Left lobe of liver (tissue), 2 donors: ENCODE measurements at places on chromosomes 5 and 9.

GRCh38 chr5:180259260-180259611 is 32.6 kb downstream of the MAPK9 start:
- DNase-seq: no peak

GRCh38 chr5:173873306-173873922 is 14.7 kb upstream of the CPEB4 start:
- no peak for DNase-seq

DNA sequence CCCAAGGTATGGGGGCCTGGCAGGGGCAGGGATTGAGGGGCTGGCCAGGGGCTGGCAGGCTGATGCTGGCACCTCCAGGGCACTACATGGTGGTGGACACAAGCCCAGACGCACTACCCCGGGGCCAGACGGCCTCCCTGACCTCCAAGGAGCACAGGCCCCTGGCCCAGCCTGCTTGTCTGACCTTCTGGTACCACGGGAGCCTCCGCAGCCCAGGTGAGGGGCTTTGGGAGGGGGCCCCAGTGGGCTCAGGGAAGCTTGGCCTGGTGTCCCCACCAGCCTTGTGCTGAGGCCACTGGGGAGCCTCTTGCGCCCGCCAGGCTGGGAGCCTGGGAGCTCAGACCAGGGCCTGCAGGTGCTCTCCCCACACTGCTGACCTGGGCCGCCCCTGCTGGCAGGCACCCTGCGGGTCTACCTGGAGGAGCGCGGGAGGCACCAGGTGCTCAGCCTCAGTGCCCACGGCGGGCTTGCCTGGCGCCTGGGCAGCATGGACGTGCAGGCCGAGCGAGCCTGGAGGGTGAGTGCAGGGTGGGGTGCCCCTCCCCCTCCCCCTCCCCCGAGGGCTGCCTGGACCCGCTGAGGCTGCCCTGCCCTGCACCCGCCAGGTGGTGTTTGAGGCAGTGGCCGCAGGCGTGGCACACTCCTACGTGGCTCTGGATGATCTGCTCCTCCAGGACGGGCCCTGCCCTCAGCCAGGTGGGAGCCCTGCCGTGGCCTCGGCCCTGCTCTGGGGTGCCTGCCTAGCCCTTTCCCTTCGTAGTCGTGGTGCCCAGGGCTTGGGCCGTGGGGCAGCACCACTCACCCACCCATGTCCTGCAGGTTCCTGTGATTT is 5.7 kb downstream of the MAMDC4 start:
- DNase-seq: peak; percentile 51

GRCh38 chr9:126664900-126665643 is 51.3 kb downstream of the LMX1B start:
- no peak for DNase-seq

- DNase-seq: no peak
These were observed 383.0 kb downstream of the DIRAS2 start for GRCh38 chr9:90259311-90260246.

DNA sequence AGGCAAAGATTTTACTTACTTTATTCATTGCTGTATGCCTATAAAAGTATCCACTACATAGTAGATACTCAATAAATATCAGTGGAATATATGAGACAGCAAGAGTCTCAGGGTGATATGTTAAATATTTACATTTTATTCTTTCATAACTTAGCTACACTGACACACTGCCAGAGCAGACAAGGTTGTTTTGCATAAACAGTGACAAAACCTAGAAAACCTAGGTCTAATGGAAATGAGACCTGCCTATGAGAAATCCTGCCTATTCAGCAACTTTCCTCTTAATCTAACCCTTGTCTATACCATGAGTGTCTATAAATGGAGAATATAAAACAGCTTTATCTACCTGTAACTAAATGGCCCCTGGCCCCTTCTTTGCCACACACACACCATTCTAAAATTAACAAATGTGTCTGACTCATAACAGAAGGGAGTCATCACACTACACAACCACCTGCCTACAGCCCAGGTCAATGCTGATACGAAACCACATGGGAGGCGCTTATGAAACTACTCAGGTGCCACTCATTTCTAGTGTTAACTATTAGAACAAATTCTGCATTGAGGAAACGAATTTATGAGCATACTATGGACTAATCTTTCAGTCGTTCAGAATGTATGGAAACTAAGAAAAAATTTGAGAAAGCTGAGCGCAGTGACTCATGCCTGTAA is 60.3 kb downstream of the UBAP2 start:
- no peak for DNase-seq

DNA sequence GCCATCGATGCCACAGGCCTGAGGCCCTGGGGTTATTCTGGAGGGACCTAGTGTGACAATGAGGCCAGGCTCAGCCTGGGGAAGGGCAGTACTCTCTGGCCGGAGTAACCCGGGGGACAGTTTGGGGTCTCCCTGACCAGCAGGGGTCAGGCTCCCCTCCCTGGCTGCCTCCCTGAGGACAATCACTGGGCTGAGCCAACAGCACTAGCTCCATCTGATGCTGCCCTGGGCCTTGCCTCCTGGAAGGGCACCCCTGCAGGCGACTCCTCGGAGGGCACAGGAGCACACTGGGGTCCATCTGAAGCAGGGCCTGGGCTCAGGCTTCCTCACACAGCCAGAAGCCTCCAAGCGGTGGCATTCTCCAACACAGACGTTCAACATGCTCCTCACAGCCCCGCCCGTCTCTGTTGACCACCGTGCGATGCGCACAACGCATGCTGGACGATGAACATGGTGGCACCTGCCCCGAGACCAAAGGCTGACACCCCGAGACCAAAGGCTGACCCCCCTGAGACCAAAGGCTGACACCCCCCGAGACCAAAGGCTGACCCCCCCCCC is 68.3 kb downstream of the ADAMTS2 start:
- no peak for DNase-seq

DNA sequence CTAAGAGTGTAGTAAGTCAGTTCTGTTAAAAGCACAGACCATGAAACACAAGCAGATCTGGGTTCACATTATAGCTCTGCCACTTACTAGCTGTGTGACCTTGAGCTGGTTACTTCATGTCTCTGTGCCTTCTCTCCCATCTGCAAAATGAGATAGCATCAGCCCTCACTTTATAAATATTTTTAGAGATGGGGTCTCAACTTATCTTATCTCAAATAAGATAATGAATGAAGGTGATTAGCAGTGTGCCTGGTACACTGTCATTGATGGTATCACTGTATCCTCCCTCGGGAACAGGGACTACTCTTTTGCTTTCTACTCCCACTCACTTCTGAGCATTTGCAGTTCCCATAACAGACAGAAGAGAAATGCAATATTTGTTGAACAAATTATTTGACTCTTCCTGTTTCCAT is 52.4 kb downstream of the GALNT10 start:
- DNase-seq: no peak

- no peak for DNase-seq
These were observed 7.5 kb downstream of the SLC6A19 start for GRCh38 chr5:1208743-1209488.

- DNase-seq: no peak
These were observed 200.0 kb downstream of the MELK start for GRCh38 chr9:36772449-36773403.

DNA sequence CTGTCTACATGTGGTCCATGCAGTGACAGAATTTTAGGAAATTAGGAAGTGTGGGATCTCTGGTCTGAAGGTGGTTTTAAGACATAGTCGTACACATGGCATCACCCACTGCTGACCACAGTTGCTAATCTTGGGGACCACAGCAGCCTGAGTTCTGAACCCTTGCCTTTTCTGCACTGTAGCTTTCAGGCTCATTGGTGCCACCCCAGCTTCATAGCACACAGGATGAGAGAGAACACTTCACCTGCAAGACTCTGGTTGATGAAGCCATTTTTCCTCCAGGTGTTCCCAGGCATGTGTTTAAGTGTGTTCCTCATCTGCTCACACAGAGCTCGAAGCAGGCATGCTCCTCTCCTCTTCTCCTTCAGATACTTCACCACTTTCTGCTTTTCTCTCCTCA is 68.2 kb upstream of the S1PR3 start:
- no peak for DNase-seq

DNA sequence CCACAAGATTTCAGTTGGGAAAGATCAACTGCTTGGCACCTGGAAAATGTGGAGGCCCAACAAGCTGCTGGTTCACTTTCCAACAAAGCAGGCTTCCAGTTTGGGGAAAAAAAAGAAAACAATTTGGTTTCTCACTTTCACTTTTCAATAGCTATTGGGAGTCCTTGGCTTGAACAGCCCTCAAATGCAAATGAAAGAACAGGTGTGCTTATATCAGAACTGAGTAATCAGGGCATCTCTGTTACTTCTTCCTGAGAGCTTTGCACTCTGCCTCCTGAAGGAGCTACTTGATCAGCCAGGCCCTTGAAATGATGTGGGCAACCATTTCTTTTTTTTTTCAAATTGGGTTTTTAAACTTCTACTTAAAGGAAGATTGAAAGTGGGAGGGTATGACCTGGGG is 73.5 kb downstream of the MFAP3 start:
- no peak for DNase-seq

DNA sequence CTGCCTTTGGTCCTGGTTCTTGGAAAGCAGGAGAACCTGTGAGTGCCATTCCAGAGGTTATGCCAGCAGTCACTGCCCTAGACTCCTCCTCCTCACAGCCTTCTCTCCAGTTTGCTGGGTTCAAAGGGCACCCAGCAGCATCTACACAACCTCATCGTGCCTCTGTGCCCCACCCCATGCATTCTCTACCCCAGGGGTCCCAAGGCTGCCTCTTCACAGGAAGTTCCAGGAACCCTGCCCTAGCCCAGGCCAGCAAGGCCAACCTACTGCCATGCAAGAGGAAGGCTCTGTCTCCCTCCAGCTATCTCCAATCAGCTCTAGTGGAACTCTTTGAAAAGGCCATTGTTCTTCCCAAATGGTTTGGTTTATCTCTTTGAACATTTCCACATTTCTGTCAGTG is 21.2 kb downstream of the ENC1 start:
- DNase-seq: no peak

- no peak for DNase-seq
These were observed 45.5 kb downstream of the RASGRF2 start for GRCh38 chr5:81005708-81006107.

DNA sequence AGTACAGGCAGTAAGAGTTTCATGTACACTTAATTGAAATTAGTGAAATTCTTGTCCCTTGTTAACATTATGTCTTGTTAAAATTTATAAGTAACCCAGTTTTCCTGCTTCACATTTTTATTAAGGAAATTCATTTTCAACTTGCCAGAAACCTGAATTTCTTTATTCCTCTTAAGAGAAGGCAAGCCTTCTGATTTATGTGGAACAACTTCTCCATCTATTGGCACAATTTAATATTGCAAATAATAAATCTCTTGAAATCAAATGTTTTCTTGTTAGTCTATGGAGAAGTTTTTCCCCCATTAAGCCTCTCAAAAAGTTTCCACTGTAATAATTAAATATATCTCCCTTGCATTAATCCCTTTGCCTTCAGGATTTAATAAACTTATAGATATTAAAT is 33.8 kb upstream of the ACO1 start:
- DNase-seq: no peak

GRCh38 chr5:15499528-15500324 is at the start of gene FBXL7:
TSS of gene FBXL7 (plus strand) at chr5:15500180.
- DNase-seq: peak; percentile 58

DNA sequence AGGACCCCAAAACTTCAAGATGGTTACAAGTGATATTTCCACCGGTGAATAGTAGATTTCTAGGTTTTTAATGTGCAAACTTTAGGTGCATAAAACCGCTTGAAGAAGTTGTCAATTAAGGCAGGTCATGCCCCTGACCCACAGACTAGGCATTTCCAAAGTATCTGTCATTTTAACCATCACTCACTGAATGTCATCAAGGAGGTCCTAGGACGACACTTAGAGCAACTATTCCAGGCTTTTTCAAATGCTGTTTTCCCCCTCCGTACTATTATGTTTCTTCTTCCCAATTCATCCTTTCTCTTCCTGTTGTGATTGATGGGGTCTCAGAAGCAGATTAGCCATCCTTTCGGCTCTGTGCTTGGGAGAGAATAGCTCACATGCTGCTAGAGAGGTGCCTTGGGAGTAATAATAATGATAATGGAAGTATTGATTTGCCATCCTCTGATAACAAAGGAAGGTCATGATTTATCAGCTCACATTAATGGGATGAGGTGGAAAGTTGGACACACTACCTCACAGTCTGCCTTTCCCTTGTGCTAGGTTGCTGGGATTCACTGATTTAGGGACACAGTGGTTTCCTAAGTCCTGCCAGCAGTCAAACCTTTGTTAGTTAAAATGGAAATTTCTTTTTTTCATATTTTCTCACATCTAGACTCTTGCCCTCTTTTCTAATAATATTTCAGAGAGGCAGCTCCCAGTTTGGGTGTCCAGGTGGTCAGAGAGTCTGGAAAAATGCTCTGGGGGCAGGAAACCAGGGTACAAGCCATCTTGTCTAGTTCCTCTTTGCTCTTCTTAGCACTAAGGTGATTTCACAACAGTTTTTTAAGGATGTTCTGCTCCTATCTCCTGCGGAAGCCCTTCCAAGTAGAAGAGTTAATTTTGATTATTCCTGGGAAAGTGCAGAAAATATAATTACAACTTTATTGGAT is 67.0 kb downstream of the PTTG1 start:
- DNase-seq: no peak

DNA sequence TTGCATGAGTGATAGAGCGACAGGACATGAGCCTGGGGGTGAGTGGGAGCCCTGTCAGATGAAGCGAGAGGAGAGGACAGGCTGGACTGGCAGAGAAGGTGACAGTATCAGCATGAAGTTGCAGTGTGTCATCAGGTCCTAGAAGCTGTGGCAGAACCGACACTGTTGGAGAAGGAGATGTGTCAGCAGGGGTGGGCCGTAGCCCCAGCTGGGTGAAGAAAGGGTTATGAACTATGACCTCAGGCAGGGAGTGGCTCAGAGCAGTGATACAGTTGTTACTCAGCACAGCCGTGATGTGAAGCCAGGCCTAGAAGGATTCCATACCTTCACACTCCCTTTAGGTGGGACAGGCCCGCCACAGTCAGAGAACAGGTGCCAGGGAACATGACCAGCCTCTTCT is 7.6 kb downstream of the PCYOX1L start:
- DNase-seq: no peak

GRCh38 chr9:83106263-83106662 is 43.3 kb upstream of the RASEF start:
- no peak for DNase-seq

- no peak for DNase-seq
These were observed 45.3 kb downstream of the PAM start for GRCh38 chr5:102800427-102800826.
